ENCODE measurements at places on chromosomes 11 and 22.

DNA sequence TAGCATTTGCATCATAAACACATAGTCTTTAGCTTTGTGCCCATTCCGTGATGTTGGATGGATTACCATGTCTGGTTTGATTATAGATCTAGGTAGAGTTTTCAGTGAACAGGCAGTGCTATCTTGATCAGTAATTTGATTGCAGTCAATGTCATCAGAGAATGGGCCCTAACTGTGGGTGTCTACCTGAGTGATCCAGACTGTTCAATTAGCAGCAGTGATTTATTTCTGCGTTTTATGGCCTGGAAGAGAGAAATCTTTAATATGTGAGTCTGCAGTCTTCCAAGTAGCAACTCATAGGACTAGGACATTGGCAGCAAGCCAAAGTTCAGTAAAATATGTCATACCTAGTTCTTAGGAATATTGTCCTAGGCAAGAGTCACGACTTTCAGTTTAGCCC is 80.3 kb downstream of the CASP12 start:
- no peaks in the 10 kb centered on the region for H3K36me3 ChIP-seq
- H3K27ac ChIP-seq, result no peak overlapping the region
- no peak for DNase-seq
- no peaks in the 10 kb centered on the region for H3K27me3 ChIP-seq
- H3K4me1 ChIP-seq, result peaks cover 17% of the 10 kb centered on the region

- H3K4me3 ChIP-seq, result no peak overlapping the region
- H3K4me1 ChIP-seq, result peaks cover 30% of the 10 kb centered on the region
- no peaks in the 10 kb centered on the region for H3K36me3 ChIP-seq
- DNase-seq, result no peak
Measured at GRCh38 chr11:113375402-113375801, 12.2 kb upstream of the ANKK1 start.

DNA sequence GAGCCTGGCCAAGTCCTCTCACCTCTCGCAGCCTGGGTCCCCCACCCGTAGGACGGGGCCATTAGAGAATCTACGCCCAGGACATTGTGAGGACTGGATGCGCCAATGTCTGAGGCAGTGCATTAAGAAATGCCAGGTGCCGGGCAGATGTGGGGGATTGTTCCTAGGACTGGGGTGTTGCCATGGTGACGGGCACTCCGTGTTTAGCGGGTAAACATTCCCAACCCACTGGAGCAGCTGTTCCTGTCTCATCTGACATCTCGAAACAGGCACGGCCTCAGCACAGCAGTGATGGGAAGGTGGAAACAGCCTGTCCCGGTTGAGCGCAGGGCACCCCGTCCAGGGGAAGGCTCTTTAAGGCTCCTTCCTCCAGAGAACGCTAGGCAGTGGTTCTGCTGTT is 99.6 kb upstream of the RTL6 start:
- H3K36me3 ChIP-seq, result no peaks in the 10 kb centered on the region
- H3K27me3 ChIP-seq, result peaks cover 84% of the 10 kb centered on the region
- H3K4me1 ChIP-seq, result peaks cover 2% of the 10 kb centered on the region
- H3K27ac ChIP-seq, result no peak overlapping the region
- H3K4me3 ChIP-seq, result no peak overlapping the region

- no peaks in the 10 kb centered on the region for H3K36me3 ChIP-seq
- no peak overlapping the region for H3K27ac ChIP-seq
- no peak for DNase-seq
- H3K4me1 ChIP-seq, result no peaks in the 10 kb centered on the region
Measured at GRCh38 chr22:23047265-23047664, 23.1 kb upstream of the GNAZ start.

DNA sequence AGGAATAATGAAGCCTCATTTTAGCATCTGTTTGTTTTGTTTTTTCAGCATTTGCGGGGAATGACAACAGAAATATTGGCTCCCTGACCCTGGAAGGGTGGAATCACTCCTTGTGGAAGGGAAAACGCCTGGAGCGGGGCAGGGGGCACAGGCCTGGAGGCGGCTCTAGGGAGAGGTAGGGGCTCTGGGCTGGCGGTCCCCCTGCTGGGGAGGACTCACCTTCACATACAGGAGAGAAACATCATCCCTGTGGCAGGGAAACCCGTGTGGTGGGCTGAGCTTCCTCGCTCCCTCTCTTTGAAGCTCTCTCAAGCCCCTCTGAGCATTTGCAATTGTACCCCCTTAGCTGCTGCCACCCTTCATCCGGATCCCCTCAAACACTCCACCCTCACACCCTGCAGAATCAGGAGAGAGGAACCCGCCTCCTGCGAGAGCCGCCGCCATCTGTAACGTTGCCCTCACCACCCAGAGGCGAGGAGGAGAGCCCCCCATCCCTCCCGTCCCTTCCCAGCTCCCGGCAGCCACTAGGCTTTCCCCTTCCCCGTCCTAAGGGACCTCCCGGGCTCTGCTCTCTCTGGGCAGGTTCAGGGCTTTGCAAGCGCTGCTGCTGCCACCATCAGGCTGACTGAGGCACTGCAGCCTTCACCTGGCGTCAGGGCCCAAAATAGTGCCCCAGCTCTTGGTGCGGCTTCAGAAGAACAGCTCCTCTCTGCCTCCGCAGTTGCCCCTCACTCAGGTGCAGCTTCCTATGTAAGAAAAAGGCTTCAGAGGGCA is 10.4 kb downstream of the KIRREL3 start:
- peak; percentile 87 for DNase-seq
- H3K36me3 ChIP-seq, result no peaks in the 10 kb centered on the region
- H3K27ac ChIP-seq, result no peak overlapping the region
- peaks cover 79% of the 10 kb centered on the region for H3K27me3 ChIP-seq
- no peak overlapping the region for H3K4me3 ChIP-seq

DNA sequence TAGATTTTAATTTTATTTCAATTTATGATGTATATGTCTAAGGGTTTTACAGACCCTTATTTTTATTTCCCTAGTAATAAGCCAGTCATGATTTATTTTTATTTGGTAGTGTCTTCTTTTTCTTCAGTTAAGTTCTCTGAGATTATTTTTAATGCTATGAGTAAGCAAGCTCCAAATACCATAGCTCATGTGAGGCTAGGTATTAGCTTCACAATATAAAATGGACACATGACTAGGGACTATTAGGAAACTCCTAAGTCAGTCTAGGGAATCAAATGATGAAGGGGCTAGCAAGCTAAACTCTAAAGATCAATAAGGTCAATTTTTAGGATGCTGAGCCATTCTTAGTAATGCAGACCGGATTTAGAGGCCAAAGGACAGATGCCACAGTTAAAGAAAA is 45.9 kb downstream of the CKAP5 start:
- no peak overlapping the region for H3K27ac ChIP-seq
- peaks cover 29% of the 10 kb centered on the region for H3K36me3 ChIP-seq
- H3K27me3 ChIP-seq, result no peaks in the 10 kb centered on the region
- DNase-seq, result no peak
- no peaks in the 10 kb centered on the region for H3K4me1 ChIP-seq
- H3K4me3 ChIP-seq, result no peak overlapping the region

DNA sequence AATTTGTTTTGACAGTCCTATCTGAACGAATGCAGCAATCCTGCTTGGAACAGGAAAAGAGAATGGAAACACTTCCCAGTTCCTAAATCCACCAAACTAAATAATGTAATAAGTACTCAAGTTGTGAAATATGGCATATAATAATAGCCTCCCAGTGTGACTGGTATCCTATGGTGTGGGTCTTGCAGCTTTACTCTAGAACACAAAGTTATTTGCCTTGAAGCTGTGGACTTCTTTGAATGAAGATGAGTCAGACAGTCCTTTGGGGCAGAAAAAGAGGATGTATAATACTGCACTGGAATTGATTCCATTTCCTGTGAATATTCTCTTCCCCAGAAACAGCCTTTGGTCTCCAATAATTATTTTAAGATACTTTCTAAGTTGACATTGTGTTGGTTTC is 887.0 kb downstream of the KCNA4 start:
- no peaks in the 10 kb centered on the region for H3K27me3 ChIP-seq
- H3K4me1 ChIP-seq, result no peaks in the 10 kb centered on the region
- no peak for DNase-seq

DNA sequence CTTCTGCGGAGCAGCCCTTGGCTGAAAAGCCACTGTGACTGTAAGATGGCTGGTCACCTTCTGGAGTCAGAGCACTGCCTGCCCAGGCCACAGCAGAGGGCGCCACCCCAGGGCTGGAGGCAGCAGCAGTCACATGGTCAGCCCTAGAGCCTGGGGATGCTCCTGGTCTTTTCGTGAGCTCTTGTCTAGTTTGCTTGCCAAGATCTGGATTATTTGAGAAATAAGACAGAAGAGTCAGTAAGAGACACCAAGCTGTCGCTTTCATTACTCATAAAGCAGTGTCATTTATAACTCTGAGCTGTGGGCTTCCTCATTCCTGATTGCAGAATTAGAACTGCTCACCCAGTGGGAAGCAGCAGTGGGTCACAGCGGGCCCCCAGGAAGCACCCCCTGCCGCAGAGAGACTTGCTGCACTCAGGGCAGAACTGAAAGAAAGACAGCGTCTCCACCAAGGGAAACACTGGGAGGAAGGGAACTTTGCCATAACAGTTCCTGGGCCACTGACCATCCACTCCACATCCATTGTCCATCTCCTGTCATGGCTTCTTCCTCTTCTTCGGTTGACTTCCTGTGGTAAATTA is 56.7 kb downstream of the PPP6R2 start:
- peaks cover 7% of the 10 kb centered on the region for H3K4me1 ChIP-seq
- no peak overlapping the region for H3K4me3 ChIP-seq
- H3K27me3 ChIP-seq, result no peaks in the 10 kb centered on the region
- H3K27ac ChIP-seq, result no peak overlapping the region
- peaks cover 22% of the 10 kb centered on the region for H3K36me3 ChIP-seq

GRCh38 chr11:77106321-77106720 is 3.7 kb downstream of the OMP start:
- H3K4me1 ChIP-seq, result peaks cover 19% of the 10 kb centered on the region
- H3K27ac ChIP-seq, result no peak overlapping the region
- DNase-seq, result no peak
- no peaks in the 10 kb centered on the region for H3K27me3 ChIP-seq
- no peak overlapping the region for H3K4me3 ChIP-seq

GRCh38 chr11:112440518-112440917 is 179.9 kb upstream of the PLET1 start:
- DNase-seq, result no peak
- peaks cover 10% of the 10 kb centered on the region for H3K36me3 ChIP-seq
- H3K27me3 ChIP-seq, result peaks cover 7% of the 10 kb centered on the region
- H3K27ac ChIP-seq, result no peak overlapping the region
- H3K4me3 ChIP-seq, result no peak overlapping the region

DNA sequence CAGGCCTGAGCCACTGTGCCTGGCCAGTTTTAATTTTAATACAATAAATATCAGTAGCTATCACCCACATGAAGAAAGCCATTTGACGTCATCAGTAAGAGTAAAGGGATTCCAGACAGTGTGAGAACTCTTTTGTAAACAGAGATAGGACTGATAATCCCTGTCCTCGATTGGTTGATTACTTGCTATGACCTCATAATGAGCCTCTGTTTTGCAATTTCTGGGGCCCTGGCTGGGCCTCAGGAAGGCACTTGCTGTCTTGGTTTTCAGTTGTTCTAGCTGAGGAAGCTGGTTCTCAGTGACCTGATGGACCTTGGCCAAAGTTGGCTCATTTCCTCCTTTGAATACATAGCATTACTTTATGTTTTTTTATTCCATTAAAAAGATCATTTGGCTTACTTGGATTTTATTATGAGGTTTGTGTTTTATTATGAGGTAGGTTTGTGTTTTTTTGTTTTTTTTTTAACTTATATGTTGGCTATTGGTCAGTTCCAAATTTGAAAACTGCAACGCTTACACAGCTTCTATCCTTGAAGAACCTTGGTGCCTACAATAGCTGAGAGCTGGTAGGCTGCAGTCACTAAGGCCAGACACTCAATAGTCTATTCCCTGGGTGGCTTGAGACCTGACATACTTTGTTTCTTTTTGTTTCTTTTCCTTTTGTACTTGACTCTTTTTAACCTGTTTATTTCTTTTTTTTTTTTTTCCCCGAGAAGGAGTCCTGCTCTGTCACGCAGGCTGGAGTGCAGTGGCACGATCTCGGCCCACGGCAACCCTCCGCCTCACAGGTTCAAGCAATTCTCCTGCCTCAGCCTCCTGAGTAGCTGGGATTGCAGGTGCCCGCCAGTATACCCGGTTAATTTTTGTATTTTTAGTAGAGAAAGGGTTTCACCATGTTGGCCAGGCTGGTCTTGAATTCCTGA is 20.0 kb downstream of the MARK2 start:
- peaks cover 13% of the 10 kb centered on the region for H3K36me3 ChIP-seq
- H3K27me3 ChIP-seq, result no peaks in the 10 kb centered on the region
- peaks cover 8% of the 10 kb centered on the region for H3K4me1 ChIP-seq
- DNase-seq, result no peak

Measured in mesothelial cell of epicardium (in vitro differentiated cells).